Esophagus mucosa (tissue), 1 donor: ENCODE measurements at places on chromosomes 11 and 22. TPM values are rescaled to one million over a fixed set of nuclear protein-coding genes. Genes with fewer than 3 reads are reported as not detected.

DNA sequence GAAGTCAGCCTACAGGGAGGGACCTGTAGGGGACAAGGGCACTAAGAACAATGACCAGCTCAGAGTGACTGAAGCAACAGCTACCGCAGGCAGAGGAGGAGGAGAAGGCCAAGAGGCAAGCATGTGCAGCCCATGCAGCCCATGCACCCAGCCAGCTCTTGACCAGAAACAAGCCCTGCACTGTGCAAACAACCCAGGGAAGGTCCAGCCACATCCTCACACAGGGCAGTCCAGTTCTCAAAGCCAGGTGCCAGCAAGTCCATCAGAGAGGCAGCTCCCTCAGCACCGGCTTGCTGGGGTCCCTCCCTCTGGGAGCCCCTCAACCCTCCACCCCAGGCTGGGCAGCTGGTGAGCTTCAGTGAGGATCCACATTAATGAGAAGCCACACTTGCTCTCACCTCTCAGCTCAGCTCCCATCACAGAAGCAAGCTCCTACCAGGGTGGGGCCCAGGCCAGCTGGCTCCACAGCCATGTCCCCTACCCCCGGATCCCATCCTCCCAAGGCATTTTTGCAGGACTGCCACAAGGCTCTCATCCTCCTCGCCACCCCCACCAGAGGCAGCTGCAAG, 7.1 kb downstream of the DGCR2 start:
- ATAC-seq = no peak

- no peak for ATAC-seq
Observed at GRCh38 chr11:101453682-101454081, 130.1 kb downstream of the TRPC6 start.

GRCh38 chr11:3604167-3604566, 37.6 kb downstream of the ART5 start:
- no peak for ATAC-seq

DNA sequence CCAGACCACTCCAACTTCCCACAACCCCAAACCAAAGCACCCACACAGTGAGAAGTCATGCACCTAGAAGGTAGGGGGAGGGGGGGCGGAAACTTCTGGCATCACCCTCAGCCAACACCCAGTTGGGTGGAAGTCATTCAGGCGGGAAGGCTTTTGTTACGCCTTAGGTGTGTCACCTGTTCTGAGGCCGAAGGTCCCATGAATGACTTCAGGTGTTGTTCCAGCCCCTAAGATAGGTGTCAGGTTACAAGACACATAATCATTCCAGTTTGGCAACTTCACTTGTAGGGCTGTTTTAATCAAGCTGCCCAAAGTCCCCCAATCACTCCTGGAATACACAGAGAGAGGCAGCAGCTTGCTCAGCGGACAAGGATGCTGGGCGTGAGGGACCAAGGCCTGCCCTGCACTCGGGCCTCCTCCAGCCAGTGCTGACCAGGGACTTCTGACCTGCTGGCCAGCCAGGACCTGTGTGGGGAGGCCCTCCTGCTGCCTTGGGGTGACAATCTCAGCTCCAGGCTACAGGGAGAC, at the start of gene TMPRSS4:
Gene TMPRSS4 (plus strand): TSS at position 325 of the 528 bp plus-strand sequence. CDS start 225 bp downstream, outside the sequence.
- peak; percentile 90 for ATAC-seq

DNA sequence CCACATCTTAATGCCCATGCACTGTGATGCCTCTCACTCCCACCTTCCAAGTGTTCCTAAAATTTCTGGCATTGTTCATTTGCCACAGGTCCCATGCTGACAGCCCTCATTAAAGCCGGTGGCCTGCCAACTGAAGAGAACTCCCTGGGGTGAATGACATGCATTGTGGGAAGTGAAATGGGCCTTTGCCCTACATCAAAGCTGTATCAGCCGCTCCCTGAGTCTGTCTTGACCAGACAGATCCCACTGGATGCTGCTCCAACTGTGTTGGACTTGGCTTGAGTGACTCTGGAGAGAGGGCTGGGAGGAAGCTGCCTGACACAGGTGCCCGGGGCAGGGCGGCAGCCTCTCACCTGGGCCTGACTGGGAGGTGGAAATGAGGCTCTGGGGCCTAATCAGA, 8.8 kb upstream of the SEC14L4 start:
- ATAC-seq = no peak

- no peak for ATAC-seq
Observed at GRCh38 chr11:45655012-45655283, 10.5 kb downstream of the CHST1 start.

DNA sequence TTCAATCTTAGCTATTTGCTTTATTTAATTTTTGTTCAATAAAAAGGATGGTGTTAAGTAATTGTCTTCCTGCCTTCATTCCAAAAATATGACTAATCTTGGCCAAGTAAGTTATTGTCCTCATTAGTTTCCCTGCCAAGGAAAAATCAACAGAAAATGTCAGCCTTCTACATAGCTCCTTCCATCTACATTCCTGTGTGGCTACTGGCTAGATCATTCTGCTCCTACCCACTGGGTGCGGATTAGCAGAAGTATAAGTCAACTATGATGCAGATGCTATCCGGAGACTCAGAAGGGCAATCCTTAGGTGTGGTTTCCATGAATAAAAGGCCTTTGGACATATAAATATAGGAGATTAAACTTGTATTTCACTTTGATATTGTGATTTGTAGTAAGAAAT, 154.4 kb downstream of the SBF2 start:
- peak; percentile 82 for ATAC-seq

- peak; percentile 74 for ATAC-seq
Observed at GRCh38 chr11:45110562-45110961, 35.9 kb upstream of the PRDM11 start.

- no peak for ATAC-seq
Observed at GRCh38 chr11:113023228-113023627, 62.0 kb downstream of the NCAM1 start.

DNA sequence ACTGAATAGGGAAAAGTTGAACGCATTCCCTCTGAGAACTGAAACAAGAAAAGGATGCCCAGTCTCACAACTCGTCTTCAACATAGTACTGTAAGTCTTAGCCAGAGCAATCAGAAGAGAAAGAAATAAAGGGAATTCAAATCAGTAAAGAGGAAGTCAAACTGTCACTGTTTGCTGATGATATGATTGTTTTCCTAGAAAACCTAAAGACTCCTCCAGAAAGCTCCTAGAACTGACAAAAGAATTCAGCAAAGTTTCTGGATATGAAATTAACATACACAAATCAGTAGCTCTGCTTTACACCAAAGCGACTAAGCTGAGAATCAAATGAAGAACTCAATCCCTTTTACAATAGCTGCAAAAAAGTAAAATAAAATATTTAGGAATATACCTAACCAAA, 471.2 kb upstream of the CNTN5 start:
- ATAC-seq = no peak

- peak; percentile 95 for ATAC-seq
Observed at GRCh38 chr11:235997-236773, at the start of gene SIRT3. TSS of gene SIRT3 (minus strand) at chr11:236342. CDS start at chr11:236328, 14 bp downstream.

DNA sequence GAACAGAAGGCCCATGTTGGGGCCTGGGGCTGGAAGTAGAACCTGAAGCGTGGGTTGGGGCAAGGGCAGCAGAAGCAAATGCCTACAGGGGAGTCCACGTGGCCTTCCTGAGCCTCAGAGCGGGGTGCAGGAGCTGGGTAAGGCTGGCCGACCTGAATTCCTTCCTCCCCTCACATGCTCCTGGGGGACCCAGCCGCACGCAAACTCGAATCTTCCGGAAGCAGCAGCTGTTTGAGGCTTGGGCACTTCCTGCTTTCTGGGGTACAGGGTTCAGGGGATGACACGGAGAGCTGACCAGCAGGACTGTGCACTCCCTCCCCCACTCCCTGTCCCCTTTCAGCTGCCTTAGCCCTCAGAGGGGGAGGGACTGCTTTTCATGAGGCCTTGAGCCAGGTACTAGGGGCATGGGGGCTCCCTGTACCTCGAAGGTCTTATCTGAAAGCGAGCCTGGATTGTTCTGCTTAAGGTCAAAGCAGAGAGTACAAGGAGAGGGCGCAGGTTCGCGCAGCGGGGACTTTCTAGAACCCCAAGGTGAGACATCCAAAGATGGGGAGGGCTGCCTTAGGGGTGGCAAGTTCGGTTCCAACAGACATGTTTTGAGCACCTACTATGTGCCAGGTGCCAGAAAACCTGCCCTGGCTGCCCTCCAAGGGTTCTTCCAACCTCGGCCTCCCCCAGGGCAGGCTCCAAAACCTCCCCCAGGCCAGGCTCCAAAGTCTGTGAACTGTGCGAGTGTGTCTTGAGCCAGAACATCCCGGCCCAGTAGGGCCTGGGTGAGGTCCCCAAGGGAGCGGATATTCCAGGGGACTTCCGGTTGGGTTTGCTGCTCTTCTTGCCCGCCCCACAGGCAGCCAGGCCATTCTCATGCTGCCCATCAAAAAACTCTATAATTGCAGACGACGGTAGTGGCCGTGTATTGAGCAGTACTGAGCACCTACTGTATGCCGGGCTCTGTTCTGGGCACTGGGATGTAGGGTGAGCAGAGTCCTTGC, 1.7 kb downstream of the NCF4 start:
- ATAC-seq = no peak

GRCh38 chr11:120317689-120318480, 7.2 kb upstream of the TLCD5 start:
- ATAC-seq = no peak

GRCh38 chr22:19959587-19960490, 18.2 kb upstream of the TXNRD2 start:
- ATAC-seq = no peak

TNNT3 gene
- total RNA-seq = 0.40 TPM

CLDN5 gene
- 10.4 TPM for total RNA-seq

EIF3D gene
- total RNA-seq = 135 TPM

TAF6L gene
- 10.3 TPM for total RNA-seq

CRYAB gene
- total RNA-seq = 19.6 TPM

ACTN3 gene
- 0.44 TPM for total RNA-seq

CARD18 gene
- total RNA-seq = 4.4 TPM

C11orf42 gene
- not detected for total RNA-seq

PNPLA3 gene
- total RNA-seq = 1.3 TPM

MPPED2 gene
- 0.72 TPM for total RNA-seq

UFD1 gene
- 57.9 TPM for total RNA-seq

ANO3 gene
- not detected for total RNA-seq
